ENCODE measurements at places on chromosomes 4 and X.

GRCh38 chr4:159425737-159426305, 322.9 kb downstream of the RAPGEF2 start:
- no peak for DNase-seq

DNA sequence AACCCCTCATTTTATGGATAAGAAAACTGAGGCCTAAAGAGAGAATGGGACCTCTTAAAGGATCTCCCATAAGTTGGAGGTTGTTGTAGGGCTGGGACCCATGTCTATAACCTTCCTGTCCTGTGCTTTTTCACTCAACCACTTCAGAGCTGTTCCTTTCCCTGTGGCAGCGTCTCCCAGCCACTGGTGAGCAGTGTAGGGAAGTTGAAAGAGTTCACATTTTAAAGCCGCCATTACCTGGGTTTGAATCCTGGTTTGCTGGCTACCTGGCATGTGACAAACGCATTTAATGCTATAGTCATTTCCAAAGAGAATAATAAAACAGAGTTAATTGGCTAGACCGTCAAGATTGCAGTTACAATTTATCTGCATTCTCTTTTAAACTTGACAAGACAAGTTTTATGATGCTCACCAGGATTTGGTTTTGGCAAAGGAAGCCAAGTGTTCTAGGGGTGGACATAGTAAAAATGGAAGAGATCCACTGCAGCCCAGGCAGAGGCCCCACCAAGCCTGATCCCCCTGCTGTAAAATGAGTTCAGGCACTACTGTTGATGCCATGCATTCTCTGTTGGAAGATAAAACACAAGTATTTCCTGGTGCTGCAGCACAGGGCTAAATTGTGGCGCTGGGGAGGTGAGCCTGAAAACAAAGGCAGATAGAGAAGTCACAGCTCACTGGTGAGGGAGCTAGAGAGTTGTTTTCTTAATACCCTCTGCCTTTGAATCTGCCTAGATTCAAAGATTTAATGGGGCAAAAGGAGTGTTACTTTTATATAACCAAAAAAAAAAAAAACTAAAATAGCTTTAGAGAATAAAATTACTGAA, 218.7 kb downstream of the NWD2 start:
- DNase-seq = no peak

GRCh38 chr4:22014222-22014741, 65.7 kb upstream of the KCNIP4 start:
- DNase-seq = no peak

- no peak for DNase-seq
Observed at GRCh38 chr4:38236003-38236402, 275.8 kb downstream of the PTTG2 start.

GRCh38 chr4:185849664-185850550, 37.9 kb upstream of the SORBS2 start:
- DNase-seq = no peak

- no peak for DNase-seq
Observed at GRCh38 chr4:66562276-66562806, 892.1 kb upstream of the EPHA5 start.

DNA sequence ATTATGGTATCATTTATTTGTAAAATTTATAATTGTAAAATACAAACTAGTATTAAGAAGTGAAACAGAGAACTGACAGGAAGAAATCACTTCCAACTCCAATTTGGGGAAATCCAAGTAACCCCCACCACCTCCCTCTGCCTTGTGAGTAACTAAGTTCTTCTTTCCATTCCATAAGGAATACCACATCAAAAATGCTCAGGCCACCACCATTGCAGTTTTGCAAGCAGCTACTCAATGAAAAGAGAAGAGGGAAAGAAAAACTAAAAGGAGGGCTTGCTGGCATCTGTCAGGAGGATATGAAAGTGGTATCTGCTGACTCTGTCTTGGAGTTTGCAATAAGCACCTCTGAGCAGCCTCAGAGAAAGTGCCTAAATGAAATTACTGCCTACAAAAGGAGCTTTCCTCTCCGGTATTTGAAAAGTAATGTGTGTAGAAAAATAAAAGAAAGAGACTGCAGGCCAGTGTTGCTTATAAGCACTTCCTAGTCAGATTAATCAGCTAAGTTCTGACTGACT, 228.7 kb downstream of the OPHN1 start:
- DNase-seq = no peak
